Progenitor cell of endocrine pancreas (in vitro differentiated cells): ENCODE measurements at places on chromosomes 1 and 21. TPM values are rescaled to one million over a fixed set of nuclear protein-coding genes. Genes with fewer than 3 reads are reported as not detected.

Gene UBL4B
- 0.20 TPM in 1 of 2 replicates, not detected in the other for total RNA-seq

Gene DTL
- total RNA-seq, result 22.8 and 23.9 TPM in 2 replicates

Gene WNT3A
- total RNA-seq, result not detected in 2 replicates

Gene DYNLT5
- total RNA-seq, result 0.60 TPM in 1 of 2 replicates, not detected in the other

Gene FCRL2
- total RNA-seq, result not detected in 2 replicates

Gene TAF12
- 18.2 and 20.1 TPM in 2 replicates for total RNA-seq

Gene GORAB
- 23.1 and 26.2 TPM in 2 replicates for total RNA-seq
